CD4-positive, alpha-beta T cell treated with Interleukin-21 for 1 hour (primary cell): ENCODE measurements at places on chromosomes 4 and X.

DNA sequence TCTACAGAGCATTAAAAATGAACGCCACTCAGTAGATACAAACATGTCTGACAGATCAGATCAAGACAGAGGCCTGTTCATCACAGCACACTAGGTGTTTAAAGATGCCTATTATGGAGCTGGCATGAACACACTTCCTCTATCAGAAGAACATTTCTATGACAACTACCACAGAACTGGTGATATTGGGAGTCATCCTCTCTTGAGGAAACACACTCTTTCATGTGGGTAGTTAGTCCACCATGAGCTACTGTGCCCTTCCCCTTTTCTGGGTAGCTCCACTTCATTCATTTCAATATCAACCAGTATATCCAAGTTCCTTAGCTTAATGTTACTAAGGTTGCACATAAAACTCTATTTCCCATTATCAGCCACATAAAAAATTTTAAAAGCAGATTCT, 46.7 kb downstream of the MAOB start:
- no peak for DNase-seq

- DNase-seq = no peak
Observed at GRCh38 chr4:28225050-28225449, 1364.4 kb downstream of the STIM2 start.

DNA sequence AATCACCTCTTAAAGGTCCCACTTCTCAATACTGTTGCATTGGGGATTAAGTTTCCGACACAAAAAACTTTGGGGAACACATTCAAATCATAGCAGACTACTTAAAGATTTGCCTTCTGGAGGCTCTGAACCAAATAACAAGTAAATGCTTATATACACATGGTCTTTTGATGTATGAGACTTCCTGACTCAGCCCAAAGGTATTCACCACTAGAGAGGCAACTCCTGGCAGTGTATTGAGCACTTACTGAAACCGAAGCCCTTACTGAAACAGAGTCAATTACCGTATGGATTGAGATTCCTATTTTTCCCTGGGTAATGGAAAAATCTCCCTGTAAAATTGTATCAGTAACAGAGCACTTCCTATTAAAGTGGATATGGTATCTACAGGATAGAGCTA, 45.4 kb downstream of the ZCCHC13 start:
- DNase-seq = no peak

DNA sequence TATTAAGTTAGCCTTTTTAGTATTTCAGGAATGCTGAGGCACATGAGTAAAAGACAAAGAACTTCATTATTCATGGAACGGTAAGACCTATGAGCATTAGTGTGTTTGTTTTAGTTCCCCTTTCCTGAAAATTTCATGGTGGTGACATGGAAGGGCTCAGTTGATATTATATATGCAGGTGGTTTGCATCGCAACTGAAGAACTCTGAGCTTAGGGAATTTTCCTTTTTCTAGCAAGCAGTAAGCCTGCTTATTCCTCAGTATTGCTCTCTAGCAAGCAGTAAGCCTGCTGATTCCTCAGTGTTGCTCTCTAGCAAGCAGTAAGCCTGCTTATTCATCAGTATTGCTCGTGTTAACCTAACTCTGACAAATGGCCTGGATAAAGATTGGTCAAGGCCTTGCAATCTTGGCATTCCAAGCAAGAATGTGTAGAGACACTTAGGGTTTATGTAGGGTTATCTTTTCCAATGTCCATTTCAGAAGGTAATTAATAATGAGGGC, 37.7 kb upstream of the MAGEB18 start:
- no peak for DNase-seq

- no peak for DNase-seq
Observed at GRCh38 chrX:47664737-47665136, 5.8 kb upstream of the UXT start.

DNA sequence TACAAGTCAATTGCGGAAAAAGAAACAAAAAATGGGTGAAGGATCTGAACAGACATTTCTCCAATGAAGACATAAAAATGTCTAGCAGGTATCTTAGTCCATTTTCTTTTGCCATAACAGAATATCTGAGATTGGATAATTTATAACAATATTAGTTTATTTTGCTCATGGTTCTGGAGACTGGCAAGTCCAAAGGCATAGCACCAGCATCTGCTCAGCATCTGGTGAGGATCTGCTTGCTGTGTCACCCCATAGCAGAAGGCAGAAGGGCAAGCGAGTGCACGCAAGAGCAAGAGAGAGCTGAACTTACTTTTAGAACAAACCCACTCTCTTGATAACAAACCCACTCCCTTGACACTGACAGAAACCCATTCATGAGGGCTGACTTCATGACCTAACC, 29.7 kb downstream of the GAB3 start:
- no peak for DNase-seq

GRCh38 chr4:76718831-76719230, 179.1 kb downstream of the SOWAHB start:
- no peak for DNase-seq

DNA sequence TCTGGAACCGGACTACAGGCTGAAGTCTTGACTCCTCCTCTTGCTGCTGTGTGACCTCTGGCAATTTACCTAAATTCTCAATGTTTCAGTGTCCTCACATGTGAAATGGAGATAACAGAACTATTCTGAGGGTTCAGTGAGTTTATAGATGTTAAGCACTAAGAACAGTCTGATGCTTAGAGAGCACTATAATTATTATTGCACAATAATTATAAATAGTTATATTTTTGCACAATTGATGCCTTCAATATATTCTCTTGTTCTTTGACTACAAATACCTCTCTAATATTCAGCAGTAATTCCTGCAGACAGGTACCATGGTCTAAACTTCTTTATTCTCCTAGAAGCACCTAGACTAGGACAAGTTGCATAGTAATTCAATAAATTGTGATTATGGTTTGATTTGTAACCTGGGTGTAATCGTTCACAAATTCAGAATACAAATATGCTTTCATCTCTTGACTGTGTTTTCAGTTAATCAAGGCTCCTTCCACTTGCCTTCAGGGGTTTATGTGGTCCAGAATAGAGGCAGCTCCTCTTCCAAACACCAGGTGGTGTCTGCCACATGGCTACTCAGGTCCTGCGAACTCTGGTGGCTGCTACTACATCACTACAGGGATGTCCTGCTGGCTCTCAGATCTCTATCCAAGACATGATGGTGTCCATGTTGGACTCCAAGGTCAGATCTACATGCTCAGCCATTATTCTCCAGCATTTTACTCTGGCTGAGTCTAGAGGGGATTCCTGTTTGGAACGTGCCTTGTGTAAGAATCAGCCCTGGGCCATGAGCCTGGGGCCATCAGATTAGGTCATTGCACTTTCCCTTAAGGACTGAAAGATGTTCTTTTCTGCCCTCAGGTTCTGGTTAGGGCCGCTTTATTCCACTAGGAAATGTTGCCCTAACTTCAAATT, 103.4 kb downstream of the QRFPR start:
- DNase-seq = no peak

DNA sequence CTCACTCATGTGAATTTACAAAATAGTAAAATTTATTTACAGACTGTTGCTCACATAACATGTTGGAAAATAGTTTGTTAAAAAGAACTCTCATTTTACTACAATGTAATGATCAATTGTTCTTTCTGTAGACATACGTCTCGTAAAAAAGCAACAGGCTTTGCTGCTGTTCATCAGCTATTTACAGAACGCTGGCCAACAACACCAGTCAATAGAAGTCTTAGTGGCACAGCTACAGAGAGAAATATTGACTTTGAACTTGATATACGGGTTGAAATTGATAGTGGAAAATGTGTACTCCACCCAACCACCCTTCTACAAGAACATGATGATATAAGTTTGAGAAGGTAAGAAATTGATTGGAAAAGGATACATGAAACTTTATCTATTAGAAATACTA, 47.6 kb upstream of the ADAD1 start:
- no peak for DNase-seq

DNA sequence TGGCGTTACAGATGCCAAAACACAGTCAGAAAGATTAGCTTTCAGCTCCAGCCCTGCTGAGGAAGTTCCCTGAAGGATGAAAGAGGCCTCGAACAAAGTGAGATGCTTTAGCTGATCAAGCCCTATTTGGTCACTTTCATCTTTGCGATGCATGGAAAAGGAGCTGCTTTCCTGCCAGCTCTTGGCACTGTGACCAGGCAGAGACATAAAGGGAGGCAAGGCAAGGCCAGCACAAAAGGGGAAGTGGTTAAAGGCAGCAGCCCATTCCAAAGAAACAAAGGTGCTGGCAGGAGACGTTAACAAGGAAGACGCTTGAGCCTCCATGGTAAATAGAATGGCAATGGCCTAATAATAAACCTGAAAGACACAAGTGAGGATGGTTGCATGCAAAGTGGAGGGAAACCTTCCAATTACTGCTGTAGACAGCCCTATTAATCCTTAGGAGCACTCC, 617.1 kb upstream of the INTU start:
- no peak for DNase-seq

GRCh38 chr4:107896646-107897045, 34.7 kb upstream of the CYP2U1 start:
- no peak for DNase-seq

DNA sequence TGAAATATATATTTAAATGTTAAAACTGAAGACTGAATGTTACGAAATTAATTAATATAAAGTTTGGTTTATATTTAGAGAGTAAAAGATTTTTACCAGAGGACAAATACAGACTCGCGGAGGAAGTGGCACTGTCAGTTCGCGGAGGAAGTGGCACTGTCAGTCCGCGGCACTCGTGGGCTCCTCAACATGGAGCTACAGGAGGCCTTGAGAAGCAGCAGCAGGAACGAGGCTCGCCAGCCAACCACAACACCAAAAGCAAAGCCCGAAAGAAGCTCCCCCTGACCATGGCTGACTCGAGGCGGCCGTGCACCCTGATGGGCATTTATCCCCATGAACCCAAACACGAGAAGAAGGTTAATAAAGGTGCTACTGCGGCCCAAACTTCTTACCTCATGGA, 125.3 kb upstream of the PABPC4L start:
- DNase-seq = no peak

DNA sequence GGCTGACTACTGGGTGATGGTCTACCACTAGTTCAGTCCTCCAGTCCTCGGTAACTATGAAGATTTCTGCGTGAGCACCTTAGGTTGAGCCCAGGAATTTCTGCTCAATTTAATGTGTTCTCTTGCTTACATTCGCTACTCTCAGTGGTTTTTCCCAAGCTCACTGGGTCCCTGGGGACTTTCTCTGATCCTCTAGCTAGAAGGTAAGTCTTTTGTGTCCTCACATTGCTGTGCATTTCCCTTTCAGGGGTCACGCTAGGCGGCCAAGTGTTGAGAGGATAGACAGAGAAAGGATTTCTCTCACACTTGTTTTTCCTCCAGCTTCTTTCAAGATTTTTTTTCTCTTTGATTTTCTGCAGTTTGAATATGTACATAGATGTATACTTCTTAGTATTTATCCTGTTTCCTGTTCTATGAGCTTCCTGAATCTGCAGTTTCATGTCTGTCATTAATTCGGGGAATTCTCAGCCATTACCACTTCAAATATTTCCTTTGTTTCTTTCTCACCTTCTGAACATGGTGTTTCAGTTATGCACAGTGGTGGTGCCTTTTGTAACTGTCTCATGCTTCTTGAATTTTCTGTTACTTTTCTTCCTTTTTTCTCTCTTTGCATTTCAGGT, 17.5 kb downstream of the MAGEA9 start:
- DNase-seq = no peak

DNA sequence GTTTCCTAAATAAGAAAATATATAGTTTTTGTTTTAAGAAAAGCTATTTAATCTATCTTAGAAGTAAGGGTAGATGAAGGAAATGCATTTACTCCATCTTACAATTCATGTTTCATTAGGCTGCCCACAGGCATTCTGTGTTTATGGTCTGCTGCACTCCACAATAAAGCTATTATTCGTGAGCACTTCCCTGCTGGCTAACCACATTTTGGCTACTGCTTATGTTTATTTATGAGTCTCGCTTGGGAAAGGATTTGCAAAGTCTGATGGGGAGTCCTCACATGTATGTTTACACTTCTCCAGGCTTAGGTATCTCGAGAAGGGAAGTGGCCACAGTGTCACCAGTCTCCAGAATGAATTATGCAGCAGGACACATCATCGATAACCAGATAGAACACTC, 260.8 kb upstream of the VCX start:
- no peak for DNase-seq

DNA sequence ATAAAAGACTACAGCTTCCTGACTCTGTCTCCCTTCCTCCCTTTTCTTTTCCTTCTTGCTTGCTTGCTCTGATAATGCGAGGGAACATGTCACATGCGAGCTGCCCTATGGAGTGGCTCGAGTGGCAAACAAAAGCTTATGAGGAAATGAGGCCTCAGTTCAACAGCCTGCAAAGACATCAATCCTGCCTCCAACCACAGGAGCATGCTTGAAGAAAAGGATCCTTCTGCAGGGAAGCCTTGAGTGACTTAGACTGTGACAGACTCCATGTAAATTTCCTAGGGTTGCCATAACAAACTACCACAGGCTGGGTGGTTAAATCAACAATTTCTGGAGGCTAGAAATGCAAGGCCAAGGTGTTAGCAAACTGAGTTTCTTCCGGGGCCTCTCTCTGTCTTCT, 152.5 kb downstream of the NR3C2 start:
- no peak for DNase-seq

- no peak for DNase-seq
Observed at GRCh38 chrX:103774070-103774642, 2.5 kb upstream of the PLP1 start.

DNA sequence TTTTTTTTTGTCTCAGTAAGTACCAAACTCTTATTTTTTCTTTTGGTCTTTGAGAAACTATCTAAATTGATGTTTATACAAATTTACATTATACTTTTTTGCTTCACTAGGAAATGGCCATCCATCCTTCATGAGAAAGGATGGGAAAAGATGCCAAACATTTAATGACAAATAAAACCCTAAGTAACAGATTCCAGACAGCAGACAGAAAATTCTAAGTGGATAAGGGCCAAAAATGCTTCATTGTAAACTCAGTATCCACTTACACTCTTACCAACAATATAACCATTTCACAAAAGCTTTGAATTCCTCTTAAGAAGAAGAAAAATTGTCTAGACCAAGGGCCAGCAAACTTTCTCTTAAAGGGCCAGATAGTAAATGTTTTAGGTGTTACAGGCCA, 3.5 kb downstream of the GUCY1B1 start:
- DNase-seq = no peak

GRCh38 chrX:10278716-10279115, 121.9 kb downstream of the CLCN4 start:
- DNase-seq = no peak

GRCh38 chr4:188455062-188455752, 316.0 kb downstream of the TRIML1 start:
- no peak for DNase-seq

DNA sequence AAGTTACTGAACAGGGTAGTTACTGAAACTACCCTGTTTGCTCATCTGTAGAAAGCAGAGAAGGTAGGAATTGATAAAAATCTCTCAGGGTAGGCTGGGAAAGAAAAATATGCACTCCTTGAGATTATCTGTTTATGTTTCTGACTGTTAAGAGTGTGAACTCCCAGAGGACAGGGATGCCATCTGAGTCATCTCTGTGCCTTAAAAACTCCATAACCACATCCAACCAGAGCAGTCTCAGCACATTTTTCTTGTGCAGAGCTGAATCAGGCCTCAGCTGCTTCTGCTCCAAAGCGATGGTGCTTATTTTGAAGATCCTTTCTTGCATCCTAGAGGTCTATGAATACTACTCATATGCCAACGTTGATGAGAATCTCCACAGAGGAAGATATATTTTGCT, 9.9 kb downstream of the CENPVL3 start:
- no peak for DNase-seq

- DNase-seq = no peak
Observed at GRCh38 chr4:108120789-108121188, 47.9 kb downstream of the LEF1 start.

- no peak for DNase-seq
Observed at GRCh38 chrX:108178143-108178498, 86.5 kb downstream of the ATG4A start.

- DNase-seq = peak; percentile 43
Observed at GRCh38 chr4:146243141-146243882, 29.0 kb downstream of the REELD1 start.
